ENCODE measurements at places on chromosomes 3 and 15. TPM values are rescaled to one million over a fixed set of nuclear protein-coding genes. Genes with fewer than 3 reads are reported as not detected.
A peak's percentile ranks its signal among the peaks of the same experiment; 100 is the strongest.

- no peak for DNase-seq
Observed at GRCh38 chr3:64083575-64083974, 60.3 kb upstream of the PSMD6 start.

Gene TNFSF10
- total RNA-seq = 0.36 TPM

DNA sequence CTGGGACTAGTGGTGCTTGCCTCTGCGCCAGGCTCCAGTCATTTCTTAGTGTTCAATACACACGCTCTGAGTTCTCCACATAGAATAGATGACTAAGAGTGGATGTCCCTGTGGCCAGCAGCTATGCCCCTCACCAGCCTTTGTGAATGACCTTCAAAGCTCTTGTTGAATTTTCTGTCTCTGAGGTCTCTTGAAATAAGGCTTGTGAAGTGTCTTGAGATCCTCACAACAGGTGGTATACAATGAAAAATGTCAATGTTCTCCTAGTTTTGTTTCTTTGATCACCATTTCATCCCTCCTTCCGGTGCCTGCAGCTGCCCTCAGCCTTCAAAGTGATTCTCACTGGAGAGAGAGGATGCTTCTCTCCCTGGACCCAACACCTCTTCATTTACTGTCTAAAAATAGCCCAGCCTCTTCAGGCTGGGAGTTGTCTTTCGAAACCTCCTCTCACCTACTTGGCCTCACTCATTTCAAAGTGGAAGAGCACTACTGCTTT, 5.4 kb downstream of the MAPKBP1 start:
- no peak for DNase-seq

- no peak for DNase-seq
Observed at GRCh38 chr15:70037292-70037640, 60.5 kb downstream of the TLE3 start.

DNA sequence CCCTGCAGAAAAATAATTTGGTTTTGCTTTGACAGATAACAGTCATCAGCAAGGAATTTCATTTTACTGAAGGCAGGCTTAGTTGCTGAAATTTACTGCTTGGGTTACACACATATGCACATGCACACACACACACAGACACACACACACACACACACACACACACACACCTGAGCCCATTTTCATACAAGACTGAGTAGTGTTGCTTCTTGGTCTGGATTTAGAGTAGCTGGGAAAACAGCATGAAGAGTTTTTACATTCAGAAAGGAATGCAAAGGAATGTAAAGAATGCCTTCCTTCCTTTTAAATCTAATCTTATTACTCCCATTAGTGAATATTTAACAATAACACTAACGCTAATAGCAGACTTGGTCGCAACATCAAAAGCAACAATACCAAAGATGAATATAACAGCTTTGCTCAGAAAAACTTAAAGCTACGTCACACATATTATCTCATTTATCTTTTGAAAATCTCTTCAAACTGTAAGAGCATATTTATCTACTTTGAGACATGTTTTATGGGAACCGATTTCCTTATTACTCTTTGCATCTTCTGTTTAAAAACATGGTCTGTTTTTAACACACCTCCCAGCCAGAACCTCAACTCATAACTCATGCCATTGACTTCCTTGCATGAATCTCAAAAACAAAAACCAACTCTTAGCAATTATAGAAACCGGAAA, 32.5 kb downstream of the RFTN1 start:
- DNase-seq = no peak

- DNase-seq = no peak
Observed at GRCh38 chr15:45586125-45586524, 1.1 kb upstream of the BLOC1S6 start.

- no peak for DNase-seq
Observed at GRCh38 chr3:10303785-10304184, 11.0 kb upstream of the GHRL start.

DNA sequence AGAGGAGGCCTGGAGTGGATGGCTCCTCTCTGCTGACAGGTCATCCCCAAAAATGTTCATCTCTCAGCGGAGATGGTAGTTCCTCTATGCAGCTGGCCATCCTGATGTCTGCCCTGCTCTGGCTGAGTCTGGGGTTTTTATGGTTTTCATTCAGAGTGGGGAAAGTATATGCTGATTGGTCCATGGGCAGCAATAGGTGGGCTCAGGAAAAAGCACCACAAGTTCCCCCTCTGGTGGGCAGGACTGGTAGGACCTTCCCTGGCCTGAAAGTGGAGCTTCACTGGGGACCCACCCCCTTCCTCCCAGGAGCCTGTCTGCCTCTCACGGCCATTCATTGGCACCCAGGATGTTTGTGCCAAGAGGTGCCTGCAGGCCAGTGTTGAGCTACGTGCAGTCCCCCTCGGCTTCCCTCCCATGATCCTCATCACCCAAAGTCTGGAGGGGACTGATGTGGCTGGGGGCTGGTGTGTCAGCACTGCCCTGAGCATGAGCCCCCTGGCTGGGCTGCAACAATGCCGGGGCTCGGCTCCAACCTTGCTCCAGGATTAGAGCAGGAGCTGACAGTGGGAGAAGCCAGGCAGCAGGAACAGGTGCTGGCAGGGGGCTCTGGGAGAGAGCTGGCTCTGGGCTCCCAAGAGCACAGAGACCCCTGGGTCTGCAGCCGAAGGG, 13.1 kb upstream of the BLOC1S6 start:
- DNase-seq = peak; percentile 69

GRCh38 chr3:45909542-45909941, 23.2 kb downstream of the CCR9 start:
- no peak for DNase-seq

DNA sequence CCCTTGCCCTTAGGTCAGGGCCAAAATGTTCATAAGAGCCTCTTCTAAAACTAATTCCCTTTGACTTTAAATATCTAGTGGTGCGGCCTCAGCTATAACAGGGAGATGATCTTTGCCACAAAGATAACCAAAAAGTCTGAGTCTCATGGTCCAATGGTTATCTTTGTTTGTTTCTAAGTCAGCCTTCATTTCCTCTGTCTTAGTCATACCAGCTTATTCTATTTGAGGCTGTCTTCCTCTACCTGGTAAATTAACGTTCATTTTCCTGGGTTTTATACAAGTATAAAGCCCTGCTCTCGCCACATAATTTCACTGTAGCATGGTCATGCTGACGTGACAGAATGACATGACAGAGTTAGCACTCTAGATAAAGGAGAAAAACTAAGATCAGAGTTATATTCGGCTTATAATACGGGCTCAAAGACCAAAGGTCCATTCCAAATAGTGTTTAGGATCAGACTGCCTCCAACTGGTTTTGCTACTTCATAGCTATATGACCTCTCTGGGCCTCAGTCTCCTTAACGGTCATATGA, 18.4 kb downstream of the ZNF860 start:
- DNase-seq = no peak

- no peak for DNase-seq
Observed at GRCh38 chr3:134111616-134112015, 81.9 kb upstream of the SLCO2A1 start.

DNA sequence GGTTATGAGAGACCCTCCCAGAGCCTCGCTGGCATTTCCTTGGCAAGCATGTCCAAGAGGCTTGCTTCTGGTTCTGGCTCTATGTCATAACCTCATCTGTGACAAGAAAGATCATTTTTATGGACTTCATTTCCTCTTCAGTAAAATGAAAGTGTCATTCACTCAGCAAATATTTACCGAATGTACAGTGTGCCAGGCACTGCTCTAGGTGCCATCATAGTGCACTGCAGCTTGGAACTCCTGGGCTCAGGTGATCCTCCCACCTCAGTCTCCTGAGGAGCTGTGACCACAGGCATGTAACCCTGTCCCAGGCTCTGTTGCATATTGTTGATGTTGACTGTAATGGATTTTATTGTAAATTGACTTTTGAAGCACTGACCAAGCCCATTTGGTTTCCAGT, 18.7 kb upstream of the ITPKA start:
- no peak for DNase-seq

- no peak for DNase-seq
Observed at GRCh38 chr15:76928201-76928600, 3.3 kb upstream of the RCN2 start.

DNA sequence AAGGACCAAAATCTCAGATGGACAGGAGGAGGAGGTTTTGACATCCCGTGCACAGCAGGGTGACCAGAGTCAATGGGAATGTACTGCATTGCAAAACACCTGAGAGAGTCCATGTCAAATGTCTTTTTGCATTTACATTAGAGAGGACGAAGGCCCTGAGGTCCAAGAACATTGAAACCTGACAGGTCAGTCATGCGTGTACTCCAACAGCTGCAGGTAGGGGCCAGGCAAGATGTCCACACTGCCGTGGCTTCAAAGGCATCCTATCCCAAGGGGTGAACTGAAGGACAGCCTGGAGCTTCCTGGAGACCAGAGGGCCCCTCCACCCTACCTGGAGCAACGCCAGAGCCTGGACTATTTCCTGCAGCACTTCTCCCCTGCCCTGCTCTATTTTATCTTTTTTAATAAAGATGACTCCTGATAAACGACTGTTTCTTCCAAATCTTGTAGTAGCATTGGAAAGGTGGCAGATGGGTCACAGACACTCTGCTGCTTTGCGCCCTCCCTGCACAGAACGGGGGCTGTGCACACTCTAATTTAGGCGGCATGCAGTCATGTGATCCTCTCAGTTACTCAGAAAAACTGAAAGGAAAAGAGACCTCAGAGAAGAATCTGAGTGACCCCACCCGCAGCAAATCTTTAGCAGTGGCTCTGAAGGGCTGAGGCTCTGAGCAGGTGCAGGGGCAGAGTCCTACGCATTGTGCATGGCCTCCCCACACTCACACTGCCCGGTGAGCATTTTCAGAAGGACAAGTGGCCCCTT, 68.2 kb downstream of the HMCES start:
- DNase-seq = no peak

GRCh38 chr3:132034097-132034485, 723 bp downstream of the CPNE4 start:
- DNase-seq = no peak

Gene CCRL2
- total RNA-seq = not detected

Gene DOCK3
- 10.0 TPM for total RNA-seq

Gene BMF
- 128 TPM for total RNA-seq

GRCh38 chr15:67944010-67944641, 104.3 kb upstream of the RNU6-1 start:
- no peak for DNase-seq

Gene KLHL18
- 33.6 TPM for total RNA-seq

Data from progenitor cell of endocrine pancreas (in vitro differentiated cells).